Activated T-helper 1 cell treated with anti-CD3 and anti-CD28 coated beads, Interleukin-12 subunit alpha, Interleukin-12 subunit beta, Interleukin-2, Interleukin-4 antibody, amounts not matched to agents 30 ng/mL and 10 ng/mL and 1 ng/mL, durations not matched to agents 14 hours and 24 hours and 36 hours (primary cell): ENCODE measurements at places on chromosomes 4 and X. TPM values are rescaled to one million over a fixed set of nuclear protein-coding genes. Genes with fewer than 3 reads are reported as not detected.

- H3K36me3 ChIP-seq, result no peaks in the 10 kb centered on the region
- H3K4me1 ChIP-seq, result no peaks in the 10 kb centered on the region
- no peak overlapping the region for H3K4me3 ChIP-seq
- H3K27ac ChIP-seq, result no peak overlapping the region
- no peak for DNase-seq
- peaks cover 3% of the 10 kb centered on the region for H3K27me3 ChIP-seq
Measured at GRCh38 chrX:132227383-132228112, 8.3 kb upstream of the RAP2C start.

DNA sequence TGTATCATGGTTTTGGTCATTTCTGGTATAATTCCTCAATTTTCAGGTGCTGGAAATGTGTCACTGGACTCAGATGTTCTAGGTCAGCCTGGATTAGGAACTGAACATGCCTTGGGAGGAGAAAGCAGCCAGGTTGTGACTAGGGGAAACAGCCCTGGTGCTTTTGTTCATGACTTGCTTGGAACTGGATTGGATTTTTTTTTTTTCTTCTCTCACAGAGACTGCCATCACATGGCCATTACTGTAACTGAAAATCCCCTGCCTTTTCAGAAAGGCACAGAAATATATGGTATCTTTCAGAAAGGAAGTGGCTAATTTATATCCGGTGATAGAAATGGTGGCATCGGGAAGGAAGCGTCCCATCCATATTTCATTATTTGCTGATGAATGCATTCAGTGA, 34.6 kb downstream of the SEPTIN11 start:
- H3K4me3 ChIP-seq, result peak overlapping the region; percentile 13
- H3K27ac ChIP-seq, result peak overlapping the region; percentile 5
- no peak for DNase-seq
- peaks cover 20% of the 10 kb centered on the region for H3K27me3 ChIP-seq
- peaks cover 63% of the 10 kb centered on the region for H3K4me1 ChIP-seq

DNA sequence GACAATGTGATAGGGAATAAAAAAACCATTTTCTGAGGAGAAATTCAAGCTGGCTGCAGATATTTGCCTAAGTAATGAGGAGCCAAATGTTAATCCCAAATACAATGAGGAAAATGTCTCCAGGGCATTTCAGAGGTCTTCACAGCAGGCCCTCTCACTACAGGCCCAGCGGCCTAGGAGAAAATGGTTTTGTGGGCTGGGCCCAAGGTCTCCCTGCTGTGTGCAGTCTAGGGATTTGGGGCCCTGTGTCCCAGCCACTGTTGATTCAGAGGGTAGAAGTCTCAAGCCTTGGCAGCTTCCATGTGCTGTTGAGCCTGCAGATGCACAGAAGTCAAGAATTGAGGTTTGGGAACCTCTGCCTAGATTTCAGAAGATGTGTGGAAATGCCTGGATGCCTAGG, 778.7 kb downstream of the CENPC start:
- DNase-seq, result no peak
- H3K36me3 ChIP-seq, result no peaks in the 10 kb centered on the region
- H3K4me1 ChIP-seq, result no peaks in the 10 kb centered on the region
- no peak overlapping the region for H3K4me3 ChIP-seq
- no peak overlapping the region for H3K27ac ChIP-seq

- H3K27ac ChIP-seq, result no peak overlapping the region
- no peaks in the 10 kb centered on the region for H3K36me3 ChIP-seq
- peaks cover 2% of the 10 kb centered on the region for H3K27me3 ChIP-seq
- H3K4me1 ChIP-seq, result no peaks in the 10 kb centered on the region
- no peak overlapping the region for H3K4me3 ChIP-seq
Measured at GRCh38 chr4:64538219-64538618, 129.0 kb upstream of the TECRL start.

- no peak for DNase-seq
- H3K27ac ChIP-seq, result no peak overlapping the region
- peaks cover 2% of the 10 kb centered on the region for H3K36me3 ChIP-seq
- peaks cover 40% of the 10 kb centered on the region for H3K4me1 ChIP-seq
Measured at GRCh38 chr4:184544788-184545409, 70.5 kb upstream of the IRF2 start.

The CXCL9 gene
- total RNA-seq, result 0.10 TPM in 2 replicates

The PAK3 gene
- 0.03 TPM in 1 of 2 replicates, not detected in the other for total RNA-seq

- peaks cover 7% of the 10 kb centered on the region for H3K27me3 ChIP-seq
- no peaks in the 10 kb centered on the region for H3K36me3 ChIP-seq
- DNase-seq, result no peak
- peaks cover 9% of the 10 kb centered on the region for H3K4me1 ChIP-seq
- H3K27ac ChIP-seq, result no peak overlapping the region
Measured at GRCh38 chr4:54539500-54540029, 118.2 kb upstream of the KIT start.

The SPCS3 gene
- 197 and 203 TPM in 2 replicates for total RNA-seq

GRCh38 chr4:61805227-61805626, 605.1 kb downstream of the ADGRL3 start:
- no peak for DNase-seq
- no peaks in the 10 kb centered on the region for H3K4me1 ChIP-seq
- no peak overlapping the region for H3K27ac ChIP-seq
- H3K36me3 ChIP-seq, result no peaks in the 10 kb centered on the region
- H3K27me3 ChIP-seq, result no peaks in the 10 kb centered on the region

GRCh38 chr4:54066718-54067129, 2.3 kb upstream of the CHIC2 start:
- H3K36me3 ChIP-seq, result peaks cover 6% of the 10 kb centered on the region
- no peaks in the 10 kb centered on the region for H3K27me3 ChIP-seq
- no peak overlapping the region for H3K4me3 ChIP-seq
- peaks cover 26% of the 10 kb centered on the region for H3K4me1 ChIP-seq
- no peak overlapping the region for H3K27ac ChIP-seq
